Activated T-helper 2 cell treated with anti-CD3 and anti-CD28 coated beads, Interferon-gamma antibody, Interleukin-2, Interleukin-4, amounts not matched to agents 10 μg/mL and 5 μg/mL and 100 μg/mL, durations not matched to agents 14 hours and 24 hours and 36 hours (primary cell): ENCODE measurements at places on chromosomes 3 and 15. TPM values are rescaled to one million over a fixed set of nuclear protein-coding genes. Genes with fewer than 3 reads are reported as not detected.
A peak's percentile ranks its signal among the peaks of the same experiment; 100 is the strongest.

DNA sequence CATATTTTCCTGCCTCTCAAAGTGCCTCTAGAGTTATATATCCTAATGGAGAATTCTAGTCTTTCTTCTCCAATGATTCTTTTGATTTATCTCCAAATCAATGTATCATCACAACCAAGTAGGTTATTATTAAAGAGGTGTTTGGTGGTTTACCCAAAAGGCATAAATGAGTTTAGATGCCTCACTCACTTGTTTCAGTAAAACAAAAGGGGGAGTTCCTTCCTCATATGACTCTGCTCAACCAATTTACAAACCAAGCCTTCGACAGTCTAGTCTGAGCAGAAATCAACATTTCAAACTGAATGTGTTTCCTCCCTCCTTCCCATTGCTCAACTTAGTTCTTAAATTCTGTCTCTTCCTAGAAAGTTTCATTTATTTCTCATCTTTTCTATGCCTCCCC lies 116.5 kb downstream of the TNIK start:
- DNase-seq, result no peak

The GHSR gene
- total RNA-seq, result not detected in 2 replicates

DNA sequence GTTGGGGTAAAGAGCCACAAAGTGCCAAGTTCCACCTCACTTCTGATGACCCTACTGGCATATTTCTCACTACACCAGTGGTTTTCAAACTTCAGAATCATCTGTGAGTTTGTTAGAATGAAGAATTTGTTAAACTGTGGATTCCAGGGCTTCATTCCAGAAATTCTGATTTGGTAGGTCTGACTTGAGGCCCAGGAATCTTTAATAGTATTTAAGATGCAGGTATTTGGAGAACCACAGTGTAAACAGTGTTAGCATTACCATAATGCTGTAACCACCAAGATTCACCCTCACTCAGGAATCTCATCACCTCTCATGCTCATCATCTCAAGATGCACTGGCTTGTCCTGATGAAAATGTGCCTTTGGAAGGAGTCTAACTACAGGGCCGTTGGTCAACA lies 6.0 kb downstream of the KCNMB3 start:
- DNase-seq, result no peak

- no peak for DNase-seq
Measured at GRCh38 chr3:115279939-115280338, 132.9 kb upstream of the ZBTB20 start.

DNA sequence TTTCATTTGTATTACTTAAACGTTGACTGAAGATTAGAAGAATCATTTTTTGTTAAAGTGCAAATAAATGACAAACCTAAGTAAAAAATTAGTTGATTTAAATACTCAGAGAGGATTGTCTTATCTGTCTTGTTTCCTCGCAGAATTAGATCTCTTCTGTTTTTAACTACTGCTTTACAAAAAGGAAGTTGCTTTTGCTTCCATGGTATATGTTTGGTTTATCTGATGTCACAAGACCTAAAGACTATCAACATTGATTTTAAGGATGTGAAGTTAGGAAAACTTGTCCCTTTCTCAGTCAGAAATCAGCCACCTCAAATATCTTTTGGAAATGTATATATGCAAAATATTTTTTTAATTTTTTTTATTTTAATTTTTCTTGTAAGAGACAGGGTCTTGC lies 28.7 kb downstream of the GPR171 start:
- no peak for DNase-seq

The PTX3 gene
- not detected in 2 replicates for total RNA-seq

- DNase-seq, result no peak
Measured at GRCh38 chr3:149992416-149993058, 21.8 kb upstream of the PFN2 start.

GRCh38 chr3:137820366-137820765 lies 56.3 kb downstream of the SOX14 start:
- DNase-seq, result no peak

The EPHA3 gene
- total RNA-seq, result not detected in 2 replicates

DNA sequence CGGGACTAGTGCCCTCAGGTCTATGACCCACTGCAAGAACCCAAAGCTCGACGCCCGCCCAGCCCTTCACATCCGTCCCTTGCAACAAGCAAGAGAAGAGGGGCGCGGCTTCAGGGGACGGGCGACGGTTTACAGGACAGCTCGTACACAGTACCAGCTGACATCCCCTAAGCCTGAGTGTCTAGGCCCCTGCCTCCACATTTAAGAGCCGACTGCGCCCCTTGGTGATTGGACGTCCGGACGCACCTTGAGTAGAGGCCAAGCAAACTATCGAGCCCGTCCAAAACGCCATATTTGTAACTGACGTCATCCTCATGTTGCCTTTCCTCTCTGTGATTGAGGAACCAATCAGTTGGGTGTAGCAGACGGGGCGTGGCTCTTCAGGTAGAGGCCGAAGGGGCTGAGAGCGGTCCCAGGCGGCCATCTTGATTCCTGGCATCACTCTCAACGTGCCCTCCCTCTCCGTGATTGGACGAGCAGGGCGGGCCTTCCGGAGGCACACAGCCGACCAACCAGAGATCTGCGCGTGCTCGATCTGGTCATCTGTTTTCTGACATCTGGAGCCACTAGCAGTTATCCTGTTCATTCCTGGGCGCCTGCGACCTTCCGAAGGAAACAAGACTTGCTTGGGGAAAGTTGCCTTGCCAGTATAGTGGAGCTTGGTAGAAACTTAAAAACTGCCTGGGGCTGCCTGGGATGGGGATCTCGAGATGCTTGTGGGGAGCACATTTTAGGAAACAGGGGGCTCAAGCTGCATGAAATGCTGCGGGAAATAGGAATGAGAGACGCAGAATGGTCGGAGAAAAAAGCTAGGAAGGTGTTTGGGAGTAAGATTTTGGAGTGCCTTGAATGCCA lies 4.0 kb upstream of the RPL14 start:
- peak; percentile 96 for DNase-seq

DNA sequence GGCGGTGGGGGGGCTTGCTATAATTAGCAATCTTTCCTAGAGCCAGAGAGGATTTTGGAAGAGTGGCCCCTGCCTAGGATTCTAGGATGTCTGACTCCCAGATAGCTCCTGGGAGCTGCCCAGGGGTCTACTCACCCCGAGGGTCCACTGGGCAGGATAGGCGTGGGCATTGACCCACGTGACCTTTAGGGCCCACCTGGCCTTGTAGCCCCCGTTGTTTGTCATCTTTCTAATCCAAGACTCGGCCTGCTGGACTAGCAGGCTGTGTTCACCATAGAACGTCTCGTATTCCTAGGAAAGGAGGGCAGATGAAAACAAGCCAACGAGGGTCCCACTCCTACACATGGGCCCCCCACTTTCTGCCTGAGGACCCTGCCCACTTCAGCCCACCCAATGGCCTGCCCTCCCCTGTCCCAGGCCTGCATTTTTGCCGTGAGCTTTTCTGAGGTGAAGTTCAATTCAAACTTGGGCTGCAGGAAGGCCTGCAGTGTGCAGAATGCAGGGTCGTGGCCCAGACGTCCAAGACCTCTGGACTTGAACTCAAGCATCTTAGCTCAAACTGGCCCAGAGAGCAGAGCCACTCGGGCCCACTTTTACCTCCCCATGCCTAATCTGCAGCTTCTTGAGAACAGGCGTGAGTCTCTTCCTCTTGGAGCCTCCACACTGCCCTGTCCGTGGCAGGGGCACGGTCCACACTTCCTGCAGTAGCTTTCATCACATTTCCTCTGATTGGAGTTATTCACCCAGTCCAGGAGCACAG lies 41.5 kb downstream of the MUC4 start:
- DNase-seq, result no peak

The TM6SF1 gene
- total RNA-seq, result 1.7 and 3.3 TPM in 2 replicates

GRCh38 chr3:61956236-61956635 lies 394.9 kb downstream of the PTPRG start:
- no peak for DNase-seq

The CTXN2 gene
- total RNA-seq, result 0.05 TPM in 1 of 2 replicates, not detected in the other

The ZNF502 gene
- 0.27 and 0.62 TPM in 2 replicates for total RNA-seq

GRCh38 chr15:27903405-27903804 lies 195.7 kb downstream of the OCA2 start:
- no peak for DNase-seq

The THOC7 gene
- 103 and 107 TPM in 2 replicates for total RNA-seq

DNA sequence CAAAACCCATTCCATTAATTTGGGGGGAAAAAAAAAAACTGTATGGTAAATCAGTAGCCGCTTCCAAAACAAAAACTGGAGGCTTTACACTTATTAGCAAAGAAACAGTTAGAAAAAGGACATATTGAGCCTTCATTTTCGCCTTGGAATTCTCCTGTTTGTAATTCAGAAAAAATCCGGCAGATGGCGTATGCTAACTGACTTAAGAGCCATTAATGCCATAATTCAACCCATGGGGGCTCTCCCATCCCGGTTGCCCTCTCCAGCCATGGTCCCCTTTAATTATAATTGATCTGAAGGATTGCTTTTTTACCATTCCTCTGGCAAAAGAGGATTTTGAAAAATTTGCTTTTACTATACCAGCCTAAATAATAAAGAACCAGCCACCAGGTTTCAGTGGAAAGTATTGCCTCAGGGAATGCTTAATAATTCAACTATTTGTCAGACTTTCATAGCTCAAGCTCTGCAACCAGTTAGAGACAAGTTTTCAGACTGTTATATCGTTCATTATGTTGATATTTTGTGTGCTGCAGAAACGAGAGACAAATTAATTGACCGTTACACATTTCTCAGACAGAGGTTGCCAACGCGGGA lies 9.4 kb upstream of the RPL24 start:
- DNase-seq, result no peak

DNA sequence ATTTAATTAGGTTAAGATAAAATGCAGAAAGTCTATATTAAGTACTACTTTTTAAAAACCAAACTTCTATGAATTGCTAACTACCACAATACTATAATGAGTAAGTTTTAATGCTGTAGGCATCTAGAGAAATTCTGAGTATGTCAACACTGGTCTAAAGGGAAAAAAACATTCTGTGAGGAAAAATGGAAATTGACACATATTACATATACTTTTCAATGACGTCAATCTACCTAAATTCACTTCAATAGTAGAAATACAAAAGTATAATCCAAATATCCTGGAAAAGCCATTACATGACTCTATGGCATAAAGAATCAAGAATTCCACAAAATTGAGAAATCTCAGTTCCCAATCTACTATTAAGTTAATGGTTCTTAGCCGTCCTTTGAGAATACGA lies 2.2 kb downstream of the SECISBP2L start:
- DNase-seq, result no peak

DNA sequence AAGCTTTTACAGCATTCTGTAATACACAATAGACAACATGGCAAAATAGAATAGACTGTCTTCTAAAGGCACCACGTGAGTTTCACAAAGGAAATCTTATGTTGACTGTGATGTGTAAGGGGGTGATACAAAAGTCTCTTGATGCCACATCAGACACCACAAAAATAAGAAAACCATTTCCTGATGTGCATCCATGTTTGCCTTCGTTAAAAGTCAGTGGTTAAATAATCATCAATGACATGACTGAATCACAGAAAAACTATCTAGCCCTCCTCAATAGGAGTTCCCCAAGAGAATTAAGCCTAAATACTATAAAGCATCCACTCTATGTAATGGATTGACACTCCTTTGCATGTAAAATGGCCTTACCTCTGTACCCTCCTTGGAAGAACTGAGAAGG lies 198.6 kb upstream of the SLC2A2 start:
- DNase-seq, result no peak

The OIP5 gene
- total RNA-seq, result 13.7 and 16.1 TPM in 2 replicates

DNA sequence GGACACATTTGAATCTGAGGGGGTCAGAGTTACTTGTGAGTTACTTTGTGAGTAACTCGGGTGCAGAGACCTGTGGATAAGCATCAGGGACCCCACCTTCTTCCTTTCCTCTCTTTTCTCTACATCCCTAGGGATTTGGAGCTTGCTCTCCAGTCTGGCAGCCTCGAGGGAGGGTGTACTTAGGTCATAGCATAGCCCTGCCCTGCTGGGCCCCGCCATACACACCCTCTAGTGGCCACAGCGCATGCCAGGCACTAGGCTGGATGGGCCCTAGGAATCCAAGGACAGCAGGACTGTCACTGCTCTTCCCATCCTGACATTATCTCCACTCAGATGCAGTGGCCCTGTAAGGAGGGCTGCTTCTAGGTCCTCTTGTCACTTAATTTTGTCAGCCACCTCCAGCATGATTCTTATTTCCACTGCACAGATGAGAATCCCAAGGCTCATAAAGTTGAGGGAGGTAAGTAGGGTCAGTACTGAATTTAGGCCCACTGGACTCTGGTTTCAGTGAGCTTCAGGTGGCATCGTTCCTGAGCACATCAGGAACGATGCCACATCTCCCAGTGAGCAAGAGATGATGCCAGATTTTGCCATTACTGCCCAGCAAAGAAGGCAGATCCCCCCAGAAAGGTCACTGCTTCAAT lies 3.6 kb upstream of the SMAD6 start:
- no peak for DNase-seq

GRCh38 chr3:127017781-127018180 lies 34.9 kb downstream of the PLXNA1 start:
- DNase-seq, result no peak

The HDC gene
- 8.7 and 9.3 TPM in 2 replicates for total RNA-seq

DNA sequence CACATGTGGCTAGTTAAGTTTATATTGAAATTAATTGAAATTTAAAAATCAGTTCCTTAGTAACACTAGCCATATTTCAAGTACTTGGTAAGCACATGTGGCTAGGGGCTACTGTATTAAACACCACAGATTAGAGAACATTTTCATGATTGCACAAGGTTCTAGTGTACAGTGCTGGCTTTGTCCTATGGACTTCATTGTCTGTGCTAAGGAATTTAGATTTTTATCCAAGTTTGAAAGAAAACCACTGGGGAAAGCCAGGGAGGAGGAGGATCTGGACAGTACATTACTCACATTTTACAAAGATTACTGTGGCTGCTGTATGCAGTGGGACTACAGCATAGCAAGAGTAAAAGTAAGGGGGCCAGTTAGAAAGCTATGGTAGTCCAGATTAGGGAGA lies 13.9 kb downstream of the STAC start:
- DNase-seq, result no peak

- no peak for DNase-seq
Measured at GRCh38 chr3:143429628-143430514, 310.3 kb downstream of the CHST2 start.

DNA sequence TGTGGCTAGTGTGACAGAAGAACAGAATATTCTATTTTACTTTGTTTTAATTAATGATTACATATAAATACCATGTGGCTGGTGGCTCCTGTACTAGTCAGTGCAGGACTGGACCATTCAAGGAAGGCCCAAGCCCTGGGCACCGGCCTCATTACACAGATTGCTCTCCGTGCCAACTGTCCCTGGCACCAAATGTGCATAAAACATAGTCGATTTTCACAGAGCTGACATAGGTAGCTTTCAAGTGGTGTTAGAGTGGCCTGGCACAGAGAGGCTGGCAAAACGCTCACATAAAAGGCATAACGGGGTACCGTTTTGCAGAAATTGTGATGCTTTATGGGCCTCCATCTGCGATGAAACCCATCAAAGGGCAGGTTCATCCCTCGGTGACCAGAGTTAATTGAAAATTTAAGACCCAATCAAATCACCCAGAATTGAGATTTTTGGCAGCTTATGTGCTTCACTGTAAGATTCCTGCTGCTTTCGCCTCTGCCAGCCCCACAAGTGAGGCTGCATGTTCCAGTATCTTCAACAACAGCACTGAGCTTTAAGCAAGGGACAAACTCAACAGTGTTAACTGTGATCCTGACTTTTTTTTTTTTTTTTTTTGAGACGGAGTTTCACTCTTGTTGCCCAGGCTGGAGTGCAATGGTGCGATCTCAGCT lies 25.9 kb downstream of the RFTN1 start:
- no peak for DNase-seq

The RSRC1 gene
- total RNA-seq, result 46.5 and 46.9 TPM in 2 replicates

- DNase-seq, result no peak
Measured at GRCh38 chr3:184791171-184791570, 20.8 kb upstream of the VPS8 start.
